Activated naive CD8-positive, alpha-beta T cell treated with anti-CD3 and anti-CD28 coated beads, Interleukin-2, amount 10 ng/mL, durations not matched to agents 7 days and 5 days (primary cell): ENCODE measurements at places on chromosomes 1 and 21.

- peak; percentile 46 for DNase-seq
Measured at GRCh38 chr1:41282679-41283317, 40.7 kb upstream of the SCMH1 start.

GRCh38 chr1:3180915-3181314 lies 111.9 kb downstream of the PRDM16 start:
- DNase-seq = no peak

DNA sequence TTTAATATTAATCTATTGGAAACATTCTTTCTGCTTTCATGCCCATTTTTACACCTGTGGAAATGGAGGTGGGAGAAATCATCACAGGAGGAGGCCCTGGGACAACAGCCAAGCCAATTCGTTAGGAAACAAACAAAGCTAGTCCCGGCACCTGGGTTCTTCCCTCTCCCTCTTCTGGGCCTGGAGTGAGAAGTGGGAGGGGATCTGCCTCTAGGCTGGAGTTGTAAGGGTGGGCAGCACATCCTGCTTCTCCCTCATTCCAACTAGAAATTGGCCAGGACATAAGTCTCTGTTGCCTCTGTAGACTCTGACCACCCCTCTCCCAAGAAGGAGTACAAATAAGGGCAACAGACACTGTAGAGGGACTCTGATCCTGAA lies 20.2 kb upstream of the ERO1B start:
- no peak for DNase-seq

DNA sequence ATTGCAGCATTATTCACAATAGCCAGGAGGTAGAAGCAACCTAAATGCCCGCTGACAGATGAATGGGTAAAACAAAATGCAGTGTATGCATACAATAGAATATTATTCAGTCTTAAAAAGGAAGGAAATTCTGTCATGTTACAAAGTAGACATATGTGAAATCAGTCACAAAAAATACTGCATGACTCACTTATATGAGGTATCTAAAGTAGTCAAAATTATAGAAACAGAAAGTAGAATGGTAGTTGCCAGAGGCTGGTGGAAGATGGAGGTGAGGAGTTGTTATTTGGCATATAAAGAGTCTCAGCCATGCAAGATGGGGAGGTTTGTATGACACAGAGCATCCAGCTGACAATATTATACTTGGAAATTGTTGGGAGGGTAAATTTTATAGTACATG lies 43.0 kb upstream of the EGLN1 start:
- DNase-seq = no peak

GRCh38 chr1:154420961-154421924 lies 16.1 kb downstream of the IL6R start:
- no peak for DNase-seq

DNA sequence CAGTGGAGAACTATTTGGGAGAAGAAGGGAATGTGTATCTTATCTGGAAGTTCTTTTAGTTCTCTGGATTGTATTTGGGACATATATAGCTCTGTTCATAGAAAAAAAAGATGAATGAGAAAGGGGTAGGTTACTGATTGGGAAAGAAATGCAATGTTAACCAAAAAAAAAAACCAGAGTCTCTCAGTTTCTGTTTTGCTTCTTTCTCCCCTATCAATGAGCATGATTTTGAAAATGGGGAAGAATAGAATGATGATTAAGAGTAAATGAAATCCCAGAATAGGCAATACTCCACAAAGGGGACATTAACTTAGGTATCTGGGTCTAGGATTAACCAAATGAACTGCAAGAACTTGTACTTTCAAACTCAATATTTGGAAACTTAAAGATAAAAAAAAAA lies 92.9 kb downstream of the RHOU start:
- no peak for DNase-seq

DNA sequence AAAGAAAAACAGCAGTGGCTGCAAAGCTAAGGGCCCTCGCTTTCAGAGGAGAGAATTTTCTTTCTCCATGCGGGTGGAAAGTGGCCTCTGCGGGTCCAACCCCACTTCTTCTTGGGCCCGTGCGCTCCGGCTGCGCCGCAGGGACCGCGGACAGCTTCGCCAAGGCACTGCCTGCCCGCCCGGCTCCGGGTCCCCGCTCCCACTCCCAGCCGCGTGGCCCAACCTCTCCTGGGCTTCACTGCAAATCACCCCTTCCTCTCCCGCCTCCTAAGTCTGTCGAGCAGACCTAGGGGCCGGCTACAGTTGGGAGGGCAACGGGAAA lies 1.0 kb upstream of the RUNX3 start:
- no peak for DNase-seq

GRCh38 chr1:119275145-119276134 lies 93.1 kb upstream of the HAO2 start:
- DNase-seq = no peak

DNA sequence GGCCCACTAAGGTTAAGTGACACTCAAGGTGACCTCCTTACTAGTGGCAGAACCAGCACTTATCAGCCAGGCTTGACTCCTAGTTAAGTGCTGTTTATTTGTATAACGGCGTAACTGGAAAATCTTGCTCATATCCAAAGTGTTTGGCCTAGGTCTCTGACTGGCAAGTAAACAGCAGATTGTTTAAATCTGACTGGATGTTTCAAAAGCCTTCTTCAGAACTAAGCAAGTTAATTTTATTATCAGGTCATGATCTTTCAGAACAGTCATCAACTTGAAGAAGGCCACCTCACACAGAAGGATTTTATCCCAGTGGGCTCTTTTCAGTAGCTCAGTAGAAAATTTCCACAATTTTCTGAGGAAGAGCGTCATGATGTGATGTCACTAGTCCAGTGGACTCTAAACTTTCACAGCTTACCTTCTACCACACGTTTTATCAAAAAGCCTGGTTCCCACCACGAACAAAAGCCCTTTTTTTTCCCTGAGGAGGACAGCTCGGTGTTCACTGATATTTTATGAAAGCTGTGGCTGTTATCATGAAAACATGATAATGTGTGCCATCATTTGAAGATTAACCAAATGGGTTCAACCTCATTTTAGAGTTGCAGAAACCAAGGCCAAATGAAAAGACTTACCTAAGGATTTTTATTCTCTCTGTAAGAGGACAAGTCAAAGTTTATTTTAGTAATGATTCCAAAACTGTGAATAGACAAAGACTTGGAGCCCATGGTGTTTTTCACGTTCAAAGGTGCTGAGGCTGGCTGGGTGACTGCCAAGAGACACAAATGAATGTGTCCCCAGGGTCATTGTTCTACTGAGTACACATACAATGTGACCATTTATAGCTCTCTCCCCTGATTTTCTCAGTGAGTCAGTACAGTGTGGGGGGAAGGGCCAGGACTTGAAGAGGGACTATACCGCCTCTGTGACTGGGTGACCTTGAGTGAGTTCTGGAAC lies 9.1 kb downstream of the SGIP1 start:
- DNase-seq = no peak

DNA sequence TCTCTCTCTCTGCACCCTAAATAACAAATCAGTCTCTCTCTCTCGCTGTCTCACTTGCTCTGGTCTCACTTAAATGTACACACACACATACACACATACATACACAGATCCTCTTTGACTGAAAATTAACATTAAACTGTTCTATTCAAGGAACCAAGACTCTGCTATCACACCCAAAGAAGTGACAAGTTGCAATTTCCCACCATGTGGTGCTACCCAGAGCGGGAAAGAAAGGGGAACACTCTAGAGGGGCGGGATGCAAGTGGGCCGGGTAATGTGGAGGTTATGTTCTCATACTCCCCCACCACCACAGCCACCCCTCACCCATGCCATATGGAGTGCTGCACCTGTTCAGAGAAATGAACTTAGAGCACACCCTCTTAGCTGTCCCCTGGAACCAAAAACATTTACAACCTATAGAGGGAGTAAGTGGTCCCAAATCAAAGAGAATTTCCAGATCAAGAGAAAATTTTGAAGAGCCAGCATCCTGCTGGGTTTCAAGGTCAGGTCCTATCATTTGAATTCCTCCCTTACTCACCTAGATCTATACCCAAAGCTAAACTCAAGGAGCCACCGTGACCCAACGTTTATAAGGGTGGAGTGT lies 319.4 kb downstream of the BRINP2 start:
- DNase-seq = no peak

DNA sequence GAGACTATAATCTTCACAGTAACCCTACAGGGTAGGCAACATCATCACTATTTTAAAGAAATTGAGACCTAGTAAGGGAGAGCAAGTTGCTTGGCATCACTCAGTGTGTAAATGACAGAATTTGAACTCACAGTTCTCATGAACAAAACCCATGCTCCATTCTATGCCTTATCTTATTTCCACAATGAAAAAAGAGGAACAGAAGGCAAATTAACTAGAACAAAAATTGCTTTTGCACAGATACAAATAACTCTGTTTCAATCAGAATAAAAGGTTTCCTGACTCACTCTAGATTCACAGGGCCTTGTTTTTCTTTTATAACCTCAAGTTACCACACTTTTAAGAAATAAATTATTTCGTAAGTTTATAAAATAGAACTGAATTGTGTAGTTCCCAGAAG lies 90.1 kb downstream of the UCHL5 start:
- no peak for DNase-seq

DNA sequence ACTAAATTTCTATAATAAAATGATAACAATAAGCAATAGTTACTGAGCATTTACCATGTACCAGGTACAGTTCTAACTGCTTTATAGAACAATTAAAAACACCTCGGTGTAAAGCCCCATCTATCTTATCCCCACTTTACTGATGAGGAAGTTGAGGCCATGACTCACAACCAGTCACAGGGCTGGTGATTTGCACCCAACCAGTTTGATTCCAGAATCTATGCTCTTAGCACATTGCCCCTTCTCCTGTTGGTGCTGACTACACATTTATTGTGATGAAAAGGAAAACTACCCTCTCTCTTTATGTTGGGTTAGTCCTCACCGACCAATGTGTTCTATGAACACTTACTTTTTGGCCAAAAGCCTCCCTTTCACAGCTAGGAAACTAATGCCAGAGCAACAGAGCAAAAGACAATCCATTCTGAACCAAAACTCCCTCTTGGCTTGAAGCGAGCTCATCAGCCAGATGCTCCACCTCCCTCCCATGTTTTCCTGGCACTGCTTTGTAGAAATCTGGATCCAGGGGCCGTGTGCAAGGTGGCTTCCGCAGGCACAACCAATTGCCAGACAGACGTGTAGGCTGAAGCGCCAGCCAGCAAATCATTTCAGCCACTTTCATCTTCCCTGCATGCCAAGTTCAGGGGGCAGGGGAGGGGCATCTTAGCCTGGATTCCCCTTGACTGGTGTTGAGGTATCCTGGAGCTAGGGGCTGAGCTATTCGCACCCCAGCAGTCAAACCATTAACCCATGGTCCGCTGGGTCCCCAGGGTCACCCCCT lies 32.0 kb upstream of the SLC30A1 start:
- no peak for DNase-seq
